ENCODE measurements at places on chromosomes 4 and X.
A peak's percentile ranks its signal among the peaks of the same experiment; 100 is the strongest.

GRCh38 chrX:56219700-56220099 lies 12.5 kb upstream of the KLF8 start:
- DNase-seq: no peak

- DNase-seq: no peak
These were observed 113.8 kb upstream of the PUDP start for GRCh38 chrX:7261672-7262332.

- DNase-seq: no peak
These were observed 12.8 kb downstream of the PJA1 start for GRCh38 chrX:69152417-69152841.

- DNase-seq: no peak
These were observed 62.0 kb downstream of the CCSER1 start for GRCh38 chr4:90189178-90189577.

DNA sequence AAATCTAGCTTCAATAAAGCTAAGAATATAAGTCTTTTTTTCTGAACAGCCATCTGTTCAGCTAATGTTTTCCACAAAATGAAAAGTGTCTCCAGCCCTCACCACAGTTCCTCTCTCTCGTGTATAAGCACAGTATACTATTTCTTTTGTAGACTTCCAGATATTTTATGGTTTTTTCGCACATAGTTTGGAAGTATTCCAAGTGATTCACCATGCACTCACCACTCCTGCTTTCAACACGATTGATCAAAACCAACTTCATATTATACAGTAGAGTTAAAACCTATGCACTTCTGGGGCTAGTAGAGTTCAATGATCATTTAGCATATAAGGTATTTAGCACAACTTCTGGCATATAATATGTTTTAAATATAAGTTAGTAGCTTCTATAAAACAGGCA lies 105.8 kb upstream of the DCAF12L1 start:
- no peak for DNase-seq

DNA sequence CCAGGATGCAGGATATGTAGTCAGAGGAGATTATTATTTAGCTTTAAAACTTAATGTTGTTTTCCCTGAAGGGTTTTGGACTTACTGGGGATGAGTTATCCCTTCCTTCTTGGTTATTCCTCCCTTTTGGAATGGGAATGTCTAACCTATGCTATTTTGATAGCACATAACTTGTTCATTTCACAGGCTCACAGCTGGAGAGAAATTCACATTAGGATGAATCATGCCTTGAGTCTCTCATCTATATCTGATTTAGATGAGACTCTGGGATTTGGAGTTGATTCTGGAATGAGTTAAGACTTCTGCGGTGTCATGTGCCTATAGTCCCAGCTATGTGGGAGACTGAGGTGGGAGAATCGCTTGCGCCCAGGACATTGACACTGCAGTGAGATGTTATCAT lies 81.1 kb downstream of the ATP11C start:
- no peak for DNase-seq

GRCh38 chr4:70709611-70710205 lies 12.1 kb upstream of the RUFY3 start:
- no peak for DNase-seq

- no peak for DNase-seq
These were observed 3.1 kb upstream of the ZFX start for GRCh38 chrX:24146283-24146949.

DNA sequence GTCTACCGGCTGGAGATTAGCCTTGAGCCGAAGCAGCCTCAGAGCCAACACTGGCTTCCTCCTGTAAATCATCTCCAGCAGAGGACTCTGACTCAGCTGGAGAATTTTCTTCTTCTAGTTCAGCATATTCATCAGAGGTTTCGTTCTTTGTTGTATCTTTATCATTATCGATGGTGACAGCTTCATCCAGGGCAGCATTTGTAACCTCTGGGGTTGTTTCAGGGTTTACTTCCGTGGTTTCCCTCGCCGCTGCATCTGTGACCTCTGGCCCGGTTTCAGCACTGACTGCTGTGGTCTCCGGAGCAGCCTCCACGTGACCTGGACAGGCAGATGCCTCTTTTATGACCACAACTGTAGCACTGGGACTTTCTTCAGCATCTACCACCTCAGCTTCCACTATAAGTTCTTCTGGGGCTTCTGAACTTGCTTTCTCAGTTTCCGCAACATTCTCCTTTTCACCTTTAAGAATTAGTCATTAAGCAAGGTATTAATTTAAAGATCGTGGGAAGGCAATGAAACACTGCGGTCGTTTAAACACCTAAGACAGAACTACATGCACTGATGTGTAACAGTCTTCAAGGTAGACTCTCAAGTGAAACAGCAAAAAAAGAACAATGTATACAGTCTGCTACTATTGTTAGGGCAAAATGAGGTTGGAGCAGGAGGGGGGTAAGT lies 13.3 kb downstream of the MGARP start:
- DNase-seq: peak; percentile 40
